ENCODE measurements at places on chromosomes 5 and 9. TPM values are rescaled to one million over a fixed set of nuclear protein-coding genes. Genes with fewer than 3 reads are reported as not detected.

DNA sequence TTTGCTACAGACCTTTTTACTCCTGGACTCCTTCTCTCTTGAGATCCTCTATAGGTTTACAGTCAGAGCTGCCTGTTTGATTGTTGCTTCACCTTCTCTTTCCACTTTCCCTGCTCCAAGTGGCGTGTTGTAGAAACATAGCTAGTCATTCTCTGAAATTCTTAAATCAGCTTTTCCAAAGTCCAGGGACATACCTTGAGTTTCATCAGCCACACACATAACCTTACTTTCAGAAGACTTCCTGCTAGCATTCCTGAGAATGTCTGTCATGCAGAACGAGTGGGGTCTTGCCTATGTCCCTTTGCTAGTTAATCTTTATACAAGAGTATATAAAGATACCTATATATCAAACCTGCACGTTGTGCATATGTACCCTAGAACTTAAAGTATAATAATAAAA, 230.3 kb upstream of the ZNF462 start:
- no peak for DNase-seq

GRCh38 chr5:7837403-7837802, 13.5 kb downstream of the CFAP90 start:
- DNase-seq, result no peak

GRCh38 chr5:132309679-132310078, 15.5 kb downstream of the SLC22A4 start:
- no peak for DNase-seq

MEIKIN gene
- total RNA-seq, result not detected

- no peak for DNase-seq
Measured at GRCh38 chr5:33231214-33231710, 209.5 kb upstream of the TARS1 start.

SPATA31E1 gene
- total RNA-seq, result not detected

- no peak for DNase-seq
Measured at GRCh38 chr5:131321066-131321465, 57.2 kb downstream of the CDC42SE2 start.

RC3H2 gene
- 40.3 TPM for total RNA-seq

DNA sequence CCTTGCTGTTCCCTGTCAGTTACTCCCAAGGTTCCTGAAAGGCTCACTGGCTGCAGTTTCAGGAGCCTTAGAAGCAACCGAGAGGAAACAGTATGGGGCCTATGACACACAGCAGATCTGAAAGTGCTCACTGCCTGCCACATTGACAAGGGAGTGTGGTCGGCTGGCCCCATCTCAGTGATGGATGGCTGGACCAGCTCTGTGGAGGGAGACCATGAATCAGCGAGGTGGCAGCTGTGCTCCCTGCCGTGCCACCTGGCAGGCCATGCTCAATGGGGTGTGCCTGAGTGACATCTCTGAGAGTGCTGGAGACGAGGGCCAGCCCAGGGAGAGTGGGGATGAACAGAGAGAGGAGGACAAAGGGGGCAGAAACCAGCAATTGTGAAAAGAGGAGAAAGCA, 49.1 kb downstream of the DOCK2 start:
- no peak for DNase-seq

DNA sequence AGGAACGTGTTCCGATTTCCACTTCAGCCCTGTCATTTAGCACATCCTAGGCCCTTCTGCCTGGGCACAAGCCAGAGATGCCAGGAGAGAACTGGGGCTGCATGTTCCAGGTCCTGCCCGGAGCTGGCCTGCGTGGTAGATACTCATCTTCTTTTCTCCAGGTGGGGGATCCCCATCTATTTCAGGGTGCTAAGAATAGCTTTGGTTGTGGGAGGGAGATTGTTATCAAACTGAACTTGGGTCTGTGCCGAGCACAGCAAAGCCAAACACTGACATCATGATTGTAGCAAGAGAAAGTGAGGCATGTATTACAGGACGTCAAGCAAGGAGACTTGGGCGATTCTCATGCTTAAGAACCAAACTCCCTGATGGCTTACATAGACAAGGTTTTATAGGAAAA, 18.2 kb downstream of the C9orf153 start:
- DNase-seq, result no peak
